CD4-positive, alpha-beta T cell treated with Interleukin-2 at 100 ng/mL for 4 hours (primary cell): ENCODE measurements at places on chromosomes 1 and 21.

- no peak for DNase-seq
These were observed 17.7 kb downstream of the FAAH start for GRCh38 chr1:46411601-46412341.

- DNase-seq: no peak
These were observed 1.1 kb upstream of the KCNE2 start for GRCh38 chr21:34362670-34363069.

DNA sequence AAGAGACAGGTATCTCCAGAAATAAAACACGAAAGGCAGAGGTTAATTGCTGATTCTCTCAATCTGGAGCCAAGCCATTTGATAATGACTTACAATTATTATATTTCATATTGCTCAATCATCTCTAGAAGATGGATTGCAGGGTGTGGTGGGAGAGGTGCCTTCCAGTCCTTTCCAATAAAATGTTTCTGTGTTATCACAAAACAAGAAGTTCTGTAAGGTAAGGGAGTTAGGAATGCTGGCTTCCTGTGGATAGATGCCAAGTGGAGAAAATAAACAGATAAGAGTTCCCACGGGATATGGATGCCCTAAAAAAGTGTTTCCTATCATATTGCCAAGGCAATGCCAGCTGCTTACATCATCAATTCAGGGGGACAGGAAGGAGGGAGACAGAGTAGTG is 7.2 kb upstream of the CCN1 start:
- no peak for DNase-seq

DNA sequence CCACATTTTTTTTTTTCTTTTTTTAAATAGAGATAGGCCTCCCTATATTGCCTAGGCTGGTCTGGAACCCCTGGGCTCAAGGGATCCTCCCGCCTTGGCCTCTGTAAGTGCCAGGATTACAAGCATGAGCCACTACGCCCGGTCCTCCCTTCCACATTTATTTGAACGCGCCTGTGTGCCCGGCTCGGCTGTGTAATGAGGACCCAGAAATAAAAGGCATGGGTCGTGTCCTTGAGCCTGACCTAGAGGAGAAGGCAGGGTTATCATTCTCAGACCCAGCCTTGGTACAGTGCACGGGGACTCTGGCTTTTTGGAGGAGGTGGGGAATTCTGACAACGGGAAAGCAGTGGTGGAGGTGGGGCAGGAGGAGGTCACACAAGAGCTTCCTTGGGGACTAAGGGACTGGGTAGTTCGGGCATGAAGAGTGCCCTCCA is 841 bp downstream of the CENPF start:
- DNase-seq: no peak

DNA sequence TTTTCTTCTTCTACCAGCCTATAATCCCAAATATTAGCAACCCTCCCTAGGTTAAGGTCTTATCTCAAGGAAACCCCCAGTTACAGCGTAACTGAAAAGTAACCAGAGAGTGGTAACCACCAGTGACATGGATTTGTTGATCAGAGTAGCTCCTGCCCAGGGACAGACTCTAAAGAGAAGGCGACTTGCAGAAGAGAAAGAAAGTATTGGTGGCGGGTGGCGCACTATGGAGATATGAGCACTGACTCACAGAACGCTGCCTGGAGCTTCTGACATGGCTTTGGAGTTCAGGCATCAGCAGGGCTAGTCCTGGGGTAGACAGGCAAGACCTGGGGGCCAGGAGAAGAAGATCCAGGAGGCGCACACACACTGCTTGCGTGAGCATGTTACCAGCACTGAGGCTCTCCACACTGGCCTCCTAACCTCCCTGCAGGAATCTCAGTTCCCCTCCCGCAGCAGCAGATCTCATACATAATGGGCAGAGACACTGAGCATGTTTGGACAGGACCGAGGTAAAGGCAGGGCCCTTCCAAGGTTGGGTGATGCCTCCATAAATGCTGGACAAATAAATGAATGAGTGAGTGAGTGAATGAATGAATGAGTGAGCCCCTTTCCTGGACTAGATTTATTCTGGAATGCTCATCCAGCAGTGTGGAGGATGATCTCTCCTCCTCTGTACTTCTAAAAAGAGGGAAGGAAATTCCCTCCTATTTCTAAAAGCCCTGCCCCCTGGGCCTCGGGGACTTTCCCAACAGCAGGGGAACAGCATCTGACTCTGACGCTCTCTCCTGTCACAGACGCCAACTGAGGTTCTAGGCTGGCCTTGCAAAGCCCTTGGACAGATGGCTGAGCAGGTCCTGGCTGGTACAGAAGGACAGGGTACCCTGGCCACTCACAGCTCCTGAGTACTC is 175.5 kb downstream of the CLIC6 start:
- no peak for DNase-seq

DNA sequence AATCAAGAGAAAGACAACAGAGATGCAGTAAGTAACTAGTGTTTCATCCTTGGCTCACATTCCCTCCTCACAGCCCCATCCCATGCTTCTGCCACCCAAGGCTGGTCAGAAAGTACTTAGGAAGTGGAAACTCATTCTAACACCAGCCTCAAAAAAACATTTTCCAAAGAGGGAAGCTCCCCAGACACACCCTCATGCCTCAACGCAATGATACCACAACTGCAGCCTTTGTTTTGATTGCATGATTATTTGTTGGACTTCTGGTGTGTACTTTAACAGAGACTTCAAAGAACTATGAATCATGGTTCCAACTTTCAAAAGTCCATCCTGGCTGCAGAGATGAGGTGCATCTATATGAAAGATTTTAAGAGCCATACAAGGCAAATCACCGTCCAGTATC is 45.2 kb upstream of the KCNA3 start:
- DNase-seq: no peak

DNA sequence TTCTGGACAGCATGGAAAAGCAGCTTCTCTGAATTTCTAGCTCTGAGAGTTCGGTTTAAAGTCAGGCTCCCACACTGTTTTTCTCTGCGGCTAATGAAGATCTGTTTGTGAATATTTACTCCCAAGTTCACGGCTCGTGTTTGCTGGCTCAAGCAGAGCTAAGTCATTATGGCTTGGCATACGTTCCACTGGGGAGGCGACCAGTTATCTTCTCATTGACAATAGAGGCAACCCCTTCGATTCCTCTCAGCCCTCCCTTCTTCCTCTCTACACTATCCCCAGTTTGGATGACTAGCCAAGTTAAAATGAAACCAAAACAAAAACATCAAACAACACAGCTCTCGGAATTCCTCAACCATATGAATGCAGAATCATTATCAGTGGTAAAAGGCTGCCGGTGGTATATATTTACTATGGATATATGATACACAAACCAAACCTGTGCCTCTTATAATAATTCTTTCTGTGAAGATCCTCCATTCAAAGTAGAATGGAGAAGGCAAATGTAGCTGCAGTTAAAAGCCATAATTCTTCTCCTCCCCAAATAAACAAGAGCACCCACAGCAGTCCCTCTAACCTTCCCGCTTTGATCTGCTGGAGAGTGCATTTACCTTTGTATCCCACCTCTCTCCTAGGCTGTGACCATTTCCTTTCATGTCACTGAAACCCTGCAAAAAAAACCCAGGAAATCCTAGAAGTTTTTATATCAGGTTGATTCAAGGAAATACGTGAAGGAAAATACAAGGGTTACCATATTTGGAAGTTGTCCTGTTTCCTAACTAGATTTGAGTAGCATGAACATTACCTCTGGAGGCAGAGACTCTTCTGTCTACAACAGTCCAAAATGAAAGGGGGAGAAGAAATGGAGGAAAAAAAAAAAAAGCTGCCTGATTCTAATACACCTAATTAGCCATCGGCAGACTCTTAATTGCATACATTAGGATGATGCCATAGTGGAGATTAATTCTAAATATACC is 108.3 kb upstream of the USH2A start:
- DNase-seq: no peak

- no peak for DNase-seq
These were observed 1.8 kb downstream of the RER1 start for GRCh38 chr1:2393471-2393877.

DNA sequence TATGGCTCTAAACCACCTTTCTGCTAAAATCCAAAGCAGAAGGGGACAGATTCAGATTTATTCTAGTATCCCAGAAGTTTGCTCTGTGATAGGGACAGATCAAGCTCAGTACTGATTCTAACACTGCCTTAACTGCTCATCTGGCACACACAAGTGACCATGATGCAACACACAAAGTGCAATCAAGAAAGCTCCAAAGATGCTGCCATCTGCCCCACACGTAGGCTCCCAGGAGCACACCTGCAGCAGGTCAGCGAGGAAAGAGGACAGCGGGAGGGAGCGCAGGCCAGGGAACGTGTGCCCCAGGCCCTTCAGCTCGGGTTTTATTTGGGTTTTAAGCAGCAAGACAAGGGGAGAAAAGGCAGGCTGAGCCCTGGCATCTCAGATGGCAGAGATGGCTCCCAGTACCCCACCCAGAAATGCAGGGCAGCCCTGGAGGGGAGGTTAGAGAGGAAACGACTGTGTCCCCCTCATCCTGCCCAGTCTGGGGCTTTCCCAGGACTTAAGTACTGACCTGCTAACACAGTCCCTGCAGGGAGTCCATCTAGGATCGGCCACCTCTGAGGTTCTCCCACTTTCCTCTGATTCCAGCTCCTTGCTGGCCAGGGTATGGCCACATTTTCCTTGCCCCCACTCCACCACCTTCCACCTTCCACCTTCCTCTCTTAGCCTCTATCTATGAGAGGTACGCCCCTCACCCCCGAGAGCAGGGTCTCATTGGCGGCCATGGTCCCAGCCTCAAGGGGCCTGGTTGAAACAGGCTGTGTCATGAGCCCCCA is 1.2 kb downstream of the TRIM11 start:
- DNase-seq: no peak

- DNase-seq: no peak
These were observed 173.3 kb downstream of the RWDD3 start for GRCh38 chr1:95407131-95407885.

- DNase-seq: no peak
These were observed 26.0 kb downstream of the SETD4 start for GRCh38 chr21:36034211-36034913.
